ENCODE measurements at places on chromosomes 3 and 15.
A peak's percentile ranks its signal among the peaks of the same experiment; 100 is the strongest.

- DNase-seq = no peak
- no peaks in the 10 kb centered on the region for H3K36me3 ChIP-seq
- H3K4me3 ChIP-seq = no peak overlapping the region
- H3K27ac ChIP-seq = no peak overlapping the region
- H3K4me1 ChIP-seq = peaks cover 9% of the 10 kb centered on the region
Observed at GRCh38 chr3:190767851-190768250, 94.6 kb downstream of the GMNC start.

DNA sequence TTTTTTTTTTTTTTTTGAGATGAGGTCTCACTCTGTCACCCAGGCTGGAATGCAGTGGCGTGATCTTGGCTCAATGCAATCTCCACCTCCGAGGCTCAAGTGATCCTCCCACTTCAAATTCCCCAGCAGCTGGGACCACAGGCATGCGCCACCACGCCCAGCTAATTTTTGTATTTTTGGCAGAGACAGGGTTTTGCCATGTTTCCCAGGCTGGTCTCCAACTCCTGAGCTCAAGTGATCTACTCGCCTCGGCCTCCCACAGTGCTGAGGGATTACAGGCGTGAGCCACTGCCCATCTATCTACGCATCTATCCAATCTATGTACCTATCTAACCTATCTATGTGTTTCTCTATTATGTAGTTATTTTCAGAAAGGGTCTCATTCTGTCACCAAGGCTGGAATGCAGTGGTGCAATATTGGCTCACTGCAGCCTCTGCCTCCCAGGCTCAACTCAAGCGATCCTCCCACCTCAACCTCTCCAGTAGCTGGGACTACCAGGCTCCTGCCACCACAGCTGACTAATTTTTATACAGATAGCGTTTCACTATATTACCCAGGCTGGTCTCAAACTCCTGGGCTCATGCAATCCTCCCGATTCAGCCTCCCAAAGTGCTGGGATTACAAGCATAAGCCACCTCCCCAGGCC, 20.2 kb upstream of the GPX1 start:
- H3K36me3 ChIP-seq = peaks cover 25% of the 10 kb centered on the region
- no peak overlapping the region for H3K4me3 ChIP-seq
- no peak for DNase-seq

DNA sequence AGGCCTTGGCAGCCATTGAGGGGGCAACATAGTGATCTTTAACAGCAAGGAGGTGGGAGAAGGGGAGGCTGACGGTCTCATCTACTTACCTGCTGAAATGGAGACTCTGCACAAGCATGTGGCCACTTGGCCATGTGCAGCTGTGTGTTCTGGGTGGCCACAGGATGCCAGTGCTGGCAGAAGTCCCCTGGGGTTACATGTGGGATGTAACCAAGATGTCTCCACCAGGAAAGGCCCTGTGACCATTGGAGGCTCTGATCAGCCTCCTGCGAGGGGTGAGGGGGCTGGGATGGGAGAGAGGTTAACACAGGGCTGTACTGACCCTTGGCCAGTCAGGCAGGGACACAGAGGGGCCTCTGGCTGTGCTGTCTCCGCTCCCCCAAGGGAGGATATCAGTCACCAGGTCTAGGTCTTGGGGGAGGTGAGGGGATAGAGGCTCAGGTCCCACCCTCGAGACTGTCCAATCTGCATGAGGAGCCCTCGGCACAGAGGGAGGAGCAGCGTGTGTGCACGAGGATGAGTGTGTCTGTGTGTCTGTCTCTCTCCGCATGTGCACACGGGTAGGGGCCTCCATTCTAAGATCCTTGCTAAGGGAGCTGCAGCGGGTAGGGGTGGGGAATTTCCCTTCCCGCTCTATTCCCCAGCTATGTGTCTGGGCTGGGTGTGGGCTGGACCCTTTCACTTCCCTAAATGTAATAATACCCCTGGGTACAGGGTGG, 19.5 kb downstream of the PRKCD start:
- H3K27ac ChIP-seq = no peak overlapping the region
- no peaks in the 10 kb centered on the region for H3K27me3 ChIP-seq
- DNase-seq = no peak
- no peak overlapping the region for H3K4me3 ChIP-seq
- peaks cover 3% of the 10 kb centered on the region for H3K36me3 ChIP-seq

- no peaks in the 10 kb centered on the region for H3K36me3 ChIP-seq
- no peaks in the 10 kb centered on the region for H3K4me1 ChIP-seq
- no peaks in the 10 kb centered on the region for H3K27me3 ChIP-seq
- no peak for DNase-seq
- no peak overlapping the region for H3K4me3 ChIP-seq
Observed at GRCh38 chr15:65208647-65209046, 2.6 kb downstream of the CILP start.

DNA sequence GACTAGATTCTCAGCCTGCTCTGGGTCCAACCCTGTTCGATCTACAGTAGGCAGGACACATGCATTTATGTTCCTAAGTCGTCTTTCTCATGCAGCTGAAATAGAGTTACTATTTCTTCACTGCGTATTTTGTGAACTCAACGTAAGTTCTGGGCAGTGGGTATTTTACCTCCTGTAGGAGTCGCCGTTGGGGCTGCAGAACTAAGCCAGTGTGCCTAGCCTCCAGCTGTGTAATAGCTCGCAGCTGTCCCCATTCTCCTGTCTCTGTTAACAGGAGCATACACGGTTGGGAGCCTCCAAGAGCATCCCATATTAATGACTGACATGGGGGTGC, 58.4 kb upstream of the HRH1 start:
- H3K4me3 ChIP-seq = no peak overlapping the region
- DNase-seq = no peak
- no peaks in the 10 kb centered on the region for H3K36me3 ChIP-seq
- peaks cover 6% of the 10 kb centered on the region for H3K4me1 ChIP-seq
- peaks cover 7% of the 10 kb centered on the region for H3K27me3 ChIP-seq

GRCh38 chr3:127263037-127263436, 24.8 kb downstream of the PRR20G start:
- no peak for DNase-seq
- no peak overlapping the region for H3K4me3 ChIP-seq
- no peak overlapping the region for H3K27ac ChIP-seq
- H3K27me3 ChIP-seq = no peaks in the 10 kb centered on the region
- H3K36me3 ChIP-seq = no peaks in the 10 kb centered on the region

DNA sequence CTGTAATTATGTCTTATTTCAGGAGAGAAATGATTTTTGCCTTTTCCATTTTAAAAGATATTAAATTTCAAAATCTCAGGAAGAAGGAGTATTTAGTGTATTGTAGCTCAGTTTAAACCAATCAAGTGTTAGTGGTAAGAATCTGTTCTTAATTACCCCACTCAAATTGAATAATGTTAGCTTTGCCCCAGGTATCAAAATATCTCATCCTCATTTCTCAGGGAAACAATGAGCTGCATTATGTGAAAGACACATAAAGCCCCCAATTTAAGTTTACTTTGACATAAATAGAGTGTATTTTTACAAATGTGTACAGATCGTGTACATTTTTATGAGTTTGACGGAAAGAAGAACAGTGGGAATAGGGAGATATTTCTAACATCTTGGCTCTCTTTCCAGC, 317.4 kb upstream of the RARB start:
- no peaks in the 10 kb centered on the region for H3K36me3 ChIP-seq
- DNase-seq = no peak
- no peak overlapping the region for H3K27ac ChIP-seq

DNA sequence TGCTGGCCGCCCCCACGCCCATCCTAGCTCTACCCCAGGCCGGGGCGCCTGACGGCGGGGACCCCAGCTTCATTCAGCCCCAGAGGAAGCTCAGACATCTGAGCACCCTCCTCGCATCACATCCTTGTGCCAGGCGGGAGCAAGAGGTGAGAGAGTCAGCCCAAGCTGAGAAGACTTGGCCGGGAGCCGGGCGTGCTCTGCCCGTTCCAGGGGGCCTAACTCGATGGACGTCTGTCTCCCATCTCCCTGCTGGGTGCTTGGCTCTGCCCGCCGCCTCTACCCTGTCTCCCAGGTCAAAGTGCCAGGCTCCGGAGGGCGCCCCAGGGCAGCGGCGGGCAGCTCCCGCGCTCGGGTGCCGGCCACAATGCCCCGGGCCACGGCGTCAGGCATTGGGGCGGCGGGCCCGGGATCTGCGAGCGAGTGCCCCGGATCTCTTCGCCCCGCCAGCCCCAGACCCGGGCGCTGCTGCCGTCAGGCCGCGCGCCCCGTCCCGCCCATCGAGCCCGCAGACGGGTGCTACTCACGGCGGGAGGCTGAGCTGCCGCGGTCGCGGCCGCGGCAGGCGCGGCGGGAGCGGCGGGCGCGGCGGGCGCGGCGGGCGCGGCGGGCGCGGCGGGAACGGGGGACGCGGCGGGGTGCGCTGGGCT, 388 bp downstream of the DAPK2 start:
- no peak overlapping the region for H3K27ac ChIP-seq
- H3K4me3 ChIP-seq = peak overlapping the region; percentile 66
- H3K27me3 ChIP-seq = peaks cover 51% of the 10 kb centered on the region
- H3K36me3 ChIP-seq = no peaks in the 10 kb centered on the region
- H3K4me1 ChIP-seq = peaks cover 7% of the 10 kb centered on the region

- DNase-seq = no peak
- H3K4me3 ChIP-seq = no peak overlapping the region
- H3K27ac ChIP-seq = peak overlapping the region; percentile 10
- H3K4me1 ChIP-seq = peaks cover 47% of the 10 kb centered on the region
Observed at GRCh38 chr3:72432246-72432645, 416.0 kb downstream of the SHQ1 start.

DNA sequence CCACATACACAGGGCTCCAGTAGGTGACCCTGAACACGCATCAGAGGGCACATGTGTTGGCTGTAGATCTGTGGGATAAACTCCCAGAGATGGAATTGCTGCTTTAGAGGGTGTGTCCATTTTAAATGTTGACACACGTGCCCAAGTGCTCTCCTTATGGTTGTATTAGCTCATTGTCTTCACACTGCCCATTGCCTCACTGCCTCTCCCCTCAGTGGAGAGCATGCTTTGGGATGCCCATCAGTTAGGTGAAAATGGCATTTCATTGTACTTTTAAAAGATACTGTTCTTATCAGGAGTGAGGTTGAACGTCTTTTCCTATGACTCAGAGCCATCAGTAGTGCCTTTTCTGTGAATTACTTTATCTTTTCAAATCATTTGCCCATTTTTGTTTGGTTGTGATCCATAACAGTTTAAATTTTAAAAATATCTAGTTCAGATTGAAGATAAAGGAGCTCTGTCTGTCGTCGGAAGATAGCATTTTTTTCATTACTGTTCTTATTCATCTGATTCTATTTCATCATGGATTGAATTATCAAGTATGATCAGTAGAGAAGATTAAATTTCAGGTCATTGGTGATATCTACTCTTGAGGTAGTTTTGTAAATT, 120.7 kb downstream of the CHDH start:
- H3K27me3 ChIP-seq = no peaks in the 10 kb centered on the region
- no peak for DNase-seq
- no peak overlapping the region for H3K4me3 ChIP-seq
- H3K36me3 ChIP-seq = no peaks in the 10 kb centered on the region

GRCh38 chr3:13715167-13715954, 164.5 kb downstream of the WNT7A start:
- H3K27me3 ChIP-seq = peaks cover 24% of the 10 kb centered on the region
- peak; percentile 4 for DNase-seq
- H3K4me3 ChIP-seq = no peak overlapping the region
- H3K4me1 ChIP-seq = peaks cover 25% of the 10 kb centered on the region
- no peak overlapping the region for H3K27ac ChIP-seq

- no peaks in the 10 kb centered on the region for H3K27me3 ChIP-seq
- no peak for DNase-seq
- no peaks in the 10 kb centered on the region for H3K36me3 ChIP-seq
- H3K27ac ChIP-seq = no peak overlapping the region
Observed at GRCh38 chr3:188553569-188553968, 399.6 kb downstream of the LPP start.

GRCh38 chr15:64905941-64906340, 5.8 kb upstream of the ANKDD1A start:
- no peak overlapping the region for H3K4me3 ChIP-seq
- DNase-seq = no peak
- no peak overlapping the region for H3K27ac ChIP-seq
- H3K27me3 ChIP-seq = peaks cover 24% of the 10 kb centered on the region
- H3K36me3 ChIP-seq = peaks cover 25% of the 10 kb centered on the region

GRCh38 chr15:56832125-56832524, 86.3 kb upstream of the TCF12 start:
- no peak overlapping the region for H3K4me3 ChIP-seq
- no peaks in the 10 kb centered on the region for H3K36me3 ChIP-seq
- DNase-seq = no peak
- H3K27me3 ChIP-seq = no peaks in the 10 kb centered on the region
- no peak overlapping the region for H3K27ac ChIP-seq

GRCh38 chr3:161270991-161271390, 49.9 kb downstream of the NMD3 start:
- H3K4me1 ChIP-seq = peaks cover 22% of the 10 kb centered on the region
- H3K27me3 ChIP-seq = no peaks in the 10 kb centered on the region
- 0 out of 2 replicates have a peak overlapping the region, but pooled peaks have one; percentile 9 for H3K27ac ChIP-seq
- no peak for DNase-seq

DNA sequence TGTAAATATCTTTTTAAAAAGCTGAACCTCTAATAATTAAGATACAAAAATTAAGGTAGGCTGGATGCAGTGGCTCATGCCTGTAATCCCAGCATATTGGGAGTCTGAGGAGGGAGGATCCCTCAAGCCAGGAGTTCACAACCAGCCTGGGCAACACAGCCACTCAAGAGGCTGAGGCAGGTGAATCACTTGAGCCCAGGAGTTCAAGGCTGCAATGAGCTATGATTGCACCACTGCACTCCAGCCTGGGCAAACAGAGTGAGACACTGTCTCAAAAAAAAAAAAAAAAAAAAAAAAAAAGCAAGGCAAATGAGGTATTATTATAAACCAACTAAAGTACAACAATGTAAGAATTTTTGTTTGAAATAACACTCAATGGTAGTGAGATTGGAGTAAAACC, 47.6 kb downstream of the EFHB start:
- no peaks in the 10 kb centered on the region for H3K27me3 ChIP-seq
- no peak for DNase-seq
- H3K4me3 ChIP-seq = no peak overlapping the region
- H3K36me3 ChIP-seq = no peaks in the 10 kb centered on the region
- no peak overlapping the region for H3K27ac ChIP-seq

- H3K27ac ChIP-seq = no peak overlapping the region
- no peak for DNase-seq
- H3K4me3 ChIP-seq = no peak overlapping the region
- H3K27me3 ChIP-seq = no peaks in the 10 kb centered on the region
- peaks cover 18% of the 10 kb centered on the region for H3K4me1 ChIP-seq
Observed at GRCh38 chr3:174685796-174686195, 173.3 kb upstream of the NAALADL2 start.
